ENCODE measurements at places on chromosomes 13 and 19.
A peak's percentile ranks its signal among the peaks of the same experiment; 100 is the strongest.

DNA sequence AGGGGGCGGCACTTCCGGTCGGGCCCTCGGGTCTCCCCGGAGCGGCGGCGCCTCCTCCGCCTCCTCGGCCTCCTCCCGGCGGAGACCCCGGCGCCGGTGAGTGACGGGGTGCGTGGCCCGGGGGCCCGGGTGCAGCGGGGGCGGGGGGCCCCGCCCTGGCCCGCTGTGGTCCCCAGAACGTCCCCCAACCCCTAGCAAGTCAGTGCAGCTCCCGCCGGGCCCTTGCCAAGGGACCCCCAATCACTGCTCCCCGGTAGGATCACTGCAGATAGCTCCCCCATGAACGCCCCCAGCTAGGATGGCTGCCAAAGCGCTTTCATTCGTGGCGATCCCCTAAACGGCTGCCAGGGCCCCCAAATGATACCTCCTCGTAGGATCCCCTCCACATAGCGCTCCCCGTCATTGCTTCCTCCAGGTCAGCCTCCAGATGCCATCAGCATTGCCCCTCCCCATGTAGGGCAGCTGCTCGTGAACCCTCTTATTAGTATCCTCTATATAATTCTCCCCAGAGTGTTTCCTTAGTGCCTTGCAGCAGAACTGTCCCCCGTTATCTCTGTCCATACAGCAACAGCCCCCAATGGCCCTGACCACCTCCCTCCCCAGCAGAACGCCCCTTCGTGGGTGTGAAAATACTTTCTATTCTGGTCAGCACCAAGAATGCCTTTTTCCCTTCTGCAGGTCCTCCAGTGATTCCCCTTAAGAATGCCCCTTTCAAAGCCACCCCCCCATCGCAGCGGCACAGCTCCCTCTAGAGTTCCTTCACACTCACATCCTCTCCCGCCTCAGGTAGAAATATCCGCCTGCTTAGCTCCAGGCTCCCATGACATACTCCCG is at the start of gene ZNF865:
Gene ZNF865, plus strand, starts transcription at position 11 of the 834 bp plus-strand sequence. CDS start 7,972 bp downstream, outside the sequence.
- DNase-seq = peak; percentile 56

GRCh38 chr19:13094106-13094504 is 8.6 kb downstream of the LYL1 start:
- no peak for DNase-seq

- no peak for DNase-seq
These were observed 23.5 kb downstream of the STARD13 start for GRCh38 chr13:33262062-33262487.

DNA sequence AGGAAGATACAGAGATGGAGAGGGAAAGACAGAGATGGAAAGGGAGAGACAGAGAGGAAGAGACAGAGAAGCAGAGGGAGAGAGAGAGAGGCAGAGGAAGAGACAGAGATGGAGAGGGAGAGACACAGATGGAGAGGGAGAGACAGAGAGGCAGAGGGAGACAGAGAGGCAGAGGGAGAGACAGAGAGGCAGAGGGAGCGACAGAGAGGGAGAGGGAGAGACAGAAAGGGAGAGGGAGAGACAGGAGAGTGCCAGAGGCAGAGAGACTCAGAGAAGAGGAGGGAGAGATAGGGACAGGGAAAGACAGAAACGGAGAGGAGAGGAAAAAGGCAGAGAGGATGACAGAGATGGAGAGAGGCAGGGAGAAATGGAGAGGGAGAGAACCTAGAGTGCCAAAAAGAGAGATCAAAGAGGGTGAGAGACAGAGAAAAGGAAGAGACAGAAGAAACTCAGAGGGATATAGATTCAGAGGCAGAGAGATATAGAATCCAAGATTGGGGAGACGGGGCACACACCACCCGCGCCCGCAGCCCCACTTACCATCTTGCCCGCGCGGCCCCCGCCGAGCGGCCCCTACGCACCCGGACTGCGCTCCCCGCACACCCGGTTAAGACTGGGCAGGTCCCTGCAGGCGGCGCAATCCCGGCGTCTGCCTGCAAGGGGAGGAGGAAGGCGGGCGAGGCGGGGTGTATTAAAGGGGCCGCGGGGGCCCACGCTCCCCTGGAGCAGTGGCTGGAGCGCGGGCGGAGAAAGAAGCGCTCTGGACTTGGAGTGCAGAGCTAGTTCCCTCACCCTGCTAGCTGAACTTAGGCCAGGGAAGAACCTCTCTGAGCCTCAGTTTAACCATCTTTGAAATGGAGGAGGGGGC is 10.7 kb downstream of the TM6SF2 start:
- no peak for DNase-seq
